ENCODE measurements at places on chromosomes 1 and 21. TPM values are rescaled to one million over a fixed set of nuclear protein-coding genes. Genes with fewer than 3 reads are reported as not detected.

DNA sequence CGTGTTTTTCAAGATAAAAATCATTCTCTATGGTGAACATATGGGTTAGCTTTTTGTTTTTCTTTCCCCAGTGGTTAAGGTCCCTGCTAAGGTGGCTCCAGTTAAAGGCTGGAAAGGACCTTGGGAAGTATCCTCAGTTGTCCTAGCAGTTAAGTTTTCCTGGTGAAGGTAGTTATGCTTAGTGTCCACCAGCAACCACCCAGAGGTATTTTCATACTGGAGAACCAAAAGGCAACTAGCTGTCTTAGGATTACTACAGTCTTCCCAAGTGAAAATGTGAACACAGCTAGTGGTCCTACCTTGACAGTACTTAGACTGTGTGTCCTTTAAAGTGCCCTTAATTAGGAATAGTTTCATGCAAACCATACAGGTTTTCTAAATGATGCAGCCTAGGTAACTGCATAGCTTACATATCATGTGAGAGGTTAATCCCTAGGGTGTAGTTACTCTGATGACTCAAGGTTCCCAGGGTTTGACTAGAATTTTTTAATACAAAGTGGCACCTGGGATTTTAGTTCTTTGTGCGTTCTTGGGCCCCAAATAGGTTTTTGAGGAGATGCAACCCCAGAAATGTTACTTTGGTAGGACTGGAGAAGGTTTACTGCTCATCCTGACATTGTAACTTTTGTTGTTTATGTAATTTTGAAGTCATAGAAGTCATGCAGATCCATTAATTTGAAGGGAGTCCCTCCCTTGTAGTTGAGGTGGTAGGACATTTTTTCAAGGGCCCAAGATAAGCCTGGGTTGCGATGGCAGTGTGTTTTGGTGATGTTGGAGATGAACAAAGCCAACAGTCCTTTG lies 36.5 kb downstream of the YY1AP1 start:
- DNase-seq, result no peak

Gene TFF1
- total RNA-seq, result not detected

- DNase-seq, result no peak
Observed at GRCh38 chr21:29313662-29314408, 15.1 kb downstream of the BACH1 start.

DNA sequence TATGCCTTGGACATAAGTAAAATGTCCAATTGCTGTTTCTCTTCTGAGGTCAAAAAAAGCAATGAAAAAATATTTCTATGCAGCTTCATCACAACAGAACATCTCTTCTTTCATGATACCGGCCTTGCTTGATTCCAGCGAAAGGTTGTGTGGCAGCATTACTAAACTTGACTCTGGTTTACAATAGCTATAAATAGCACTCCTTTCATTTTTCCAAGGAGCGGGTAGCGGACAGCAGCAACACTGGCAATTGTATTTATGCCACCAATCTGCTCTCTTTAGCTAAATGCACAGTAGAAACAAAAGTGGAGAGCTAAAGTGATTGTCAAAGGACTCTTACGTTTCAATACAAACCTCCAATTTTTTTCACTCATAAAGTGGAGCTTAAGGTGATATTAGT lies 7.5 kb upstream of the DAB1 start:
- DNase-seq, result no peak

- DNase-seq, result peak; percentile 18
Observed at GRCh38 chr1:3026581-3027391, 5.5 kb downstream of the ACTRT2 start.

- DNase-seq, result peak; percentile 56
Observed at GRCh38 chr1:117671781-117672501, 66.1 kb downstream of the TENT5C start.

GRCh38 chr1:9143250-9143649 lies 14.3 kb upstream of the GPR157 start:
- DNase-seq, result peak; percentile 26

- no peak for DNase-seq
Observed at GRCh38 chr1:183893561-183894289, 88.8 kb downstream of the RGL1 start.

GRCh38 chr1:5758859-5759578 lies 233.2 kb downstream of the NPHP4 start:
- DNase-seq, result no peak

Gene CR1L
- 0.95 TPM for total RNA-seq

GRCh38 chr1:89311757-89312156 lies 39.1 kb upstream of the GBP5 start:
- no peak for DNase-seq

- peak; percentile 42 for DNase-seq
Observed at GRCh38 chr1:224183591-224184312, 712 bp downstream of the DEGS1 start.
